CD4-positive, alpha-beta T cell treated with Interleukin-4 for 4 hours (primary cell): ENCODE measurements at places on chromosomes 5 and 9.

GRCh38 chr5:87081511-87082372, 185.9 kb upstream of the RASA1 start:
- peak; percentile 58 for DNase-seq

- no peak for DNase-seq
Observed at GRCh38 chr9:3043369-3043768, 199.5 kb upstream of the PUM3 start.

DNA sequence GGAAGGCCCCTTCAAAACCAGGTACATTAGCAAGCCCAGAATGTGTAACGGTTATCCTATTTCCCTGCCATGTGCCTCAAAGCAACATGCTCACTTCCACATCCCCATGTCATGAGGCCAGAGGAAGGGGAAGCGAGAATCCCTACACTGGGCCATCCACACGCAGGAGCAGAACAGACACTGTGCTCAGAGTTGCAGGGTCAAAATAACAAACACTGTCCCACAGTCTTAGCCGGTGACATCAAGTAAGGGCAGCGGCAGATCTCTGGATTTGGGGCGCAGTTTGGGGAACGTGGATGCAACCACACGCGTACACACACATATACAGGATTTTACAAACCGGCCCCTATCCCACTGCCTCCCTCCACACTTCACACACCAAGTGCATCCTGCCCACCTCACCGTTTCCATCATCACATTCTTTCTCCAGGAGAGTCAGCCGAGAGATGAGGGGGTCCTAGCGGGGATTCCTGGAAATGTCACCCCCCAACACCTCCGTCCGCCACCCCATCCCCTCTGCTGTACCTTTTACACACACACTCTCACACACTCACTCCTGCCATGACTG, 776 bp downstream of the APBA1 start:
- DNase-seq: no peak

DNA sequence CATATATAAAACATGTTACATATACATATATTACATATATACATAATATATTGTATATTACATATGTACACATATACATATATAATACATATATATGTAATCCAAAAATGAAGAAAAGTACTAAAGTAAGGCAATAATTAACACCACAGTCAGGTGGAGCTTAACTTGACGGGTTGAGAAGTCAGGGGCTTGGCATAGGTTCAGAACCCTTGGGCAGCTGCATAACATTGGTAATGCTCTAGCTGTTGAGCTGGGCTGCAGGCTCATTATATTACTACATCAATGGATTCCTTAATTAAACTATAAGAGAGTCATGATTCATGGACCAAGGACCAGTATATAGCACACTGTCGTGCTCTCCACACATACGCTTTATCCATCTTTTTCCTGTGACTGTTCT, 435.2 kb upstream of the ADAMTS16 start:
- DNase-seq: no peak
